ENCODE measurements at places on chromosomes 16 and 17.

GRCh38 chr17:67863624-67864247 is 38.4 kb downstream of the BPTF start:
- DNase-seq: no peak

DNA sequence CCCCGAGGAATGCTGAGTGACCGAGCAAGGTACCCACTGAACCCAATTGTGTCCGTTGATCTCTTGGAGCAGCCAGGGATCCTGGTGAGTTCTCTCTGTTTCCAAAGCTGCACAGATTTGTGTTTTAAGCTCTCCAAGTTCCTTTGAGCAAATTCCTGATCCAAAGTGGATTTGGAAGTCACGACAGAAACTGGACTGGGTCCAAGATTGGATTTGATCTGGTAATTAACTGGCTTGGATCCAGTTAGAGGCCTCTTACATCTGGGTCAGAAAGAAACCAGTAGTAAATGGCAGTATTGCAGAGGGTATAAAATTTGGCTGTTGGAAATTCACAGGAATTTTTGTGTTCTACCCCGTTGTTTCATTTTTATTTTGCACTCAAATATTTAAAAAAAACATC is 119.5 kb downstream of the PMP22 start:
- DNase-seq: no peak

DNA sequence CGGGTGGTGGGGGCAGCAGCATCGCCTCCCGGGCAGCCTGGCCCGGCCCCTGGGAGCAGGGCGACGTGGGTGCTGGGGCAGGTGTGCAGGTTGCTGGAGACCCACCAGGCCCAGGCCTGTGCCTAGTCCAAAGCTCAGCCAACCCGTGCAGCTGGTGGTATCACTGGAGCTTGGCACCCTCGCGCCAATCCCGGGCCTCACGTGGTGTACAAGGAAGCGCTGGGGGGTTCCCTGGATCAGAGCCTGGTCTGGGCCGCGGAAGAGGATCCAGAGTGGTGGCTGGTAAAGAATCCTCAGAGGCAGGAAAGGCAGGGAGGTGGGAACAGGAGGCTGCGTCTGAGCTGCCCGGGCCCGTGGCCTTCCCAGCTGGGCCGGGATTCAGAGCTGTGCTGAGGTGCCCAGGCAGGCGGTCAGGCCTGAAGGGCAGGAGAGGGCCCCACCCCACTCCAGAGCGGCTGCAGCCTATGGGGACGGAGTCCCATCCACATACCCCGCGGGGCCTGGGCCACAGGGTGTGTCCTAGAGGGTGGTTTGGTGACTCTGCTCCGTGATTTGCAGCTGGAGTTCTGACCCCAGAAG is 36.2 kb downstream of the ZFPM1 start:
- DNase-seq: peak; percentile 45

DNA sequence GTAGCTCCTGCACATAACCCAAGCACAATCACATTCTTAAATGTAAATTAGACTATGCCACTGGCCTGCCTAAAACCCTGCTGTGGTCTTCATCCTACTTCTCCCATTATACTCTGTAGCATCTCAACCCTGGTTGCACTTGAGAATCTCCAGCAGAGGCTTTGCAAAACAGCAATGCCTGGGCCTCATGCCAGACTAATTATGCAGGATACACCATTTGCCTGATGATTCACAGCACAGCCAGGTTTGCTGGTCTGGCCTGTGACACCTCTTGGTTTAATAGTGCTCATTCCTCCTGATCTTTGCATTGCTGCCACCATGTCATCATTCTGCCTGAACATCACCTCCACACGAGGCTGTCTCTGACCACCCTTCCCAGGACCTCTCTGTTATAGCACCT is 491.9 kb upstream of the TOM1L1 start:
- no peak for DNase-seq

Data from left colon (tissue), 2 donors.